K562 (cell line): ENCODE measurements at places on chromosomes 16 and 17. TPM values are rescaled to one million over a fixed set of nuclear protein-coding genes. Genes with fewer than 3 reads are reported as not detected.
A peak's percentile ranks its signal among the peaks of the same experiment; 100 is the strongest.

Gene CCL18
- not detected in 2 replicates for total RNA-seq

GRCh38 chr16:30659507-30660423 is 1.5 kb downstream of the FBRS start:
- DNase-seq: no peak

- DNase-seq: no peak
These were observed 3.9 kb downstream of the SKAP1 start for GRCh38 chr17:48426019-48426665.

GRCh38 chr17:78182504-78182903 is 4.3 kb downstream of the TK1 start:
- no peak for DNase-seq

- DNase-seq: no peak
These were observed 80.0 kb downstream of the CCDC182 start for GRCh38 chr17:57665128-57665527.

Gene CMTM2
- not detected in 2 replicates for total RNA-seq

- no peak for DNase-seq
These were observed 72.1 kb upstream of the FA2H start for GRCh38 chr16:74846714-74847113.

DNA sequence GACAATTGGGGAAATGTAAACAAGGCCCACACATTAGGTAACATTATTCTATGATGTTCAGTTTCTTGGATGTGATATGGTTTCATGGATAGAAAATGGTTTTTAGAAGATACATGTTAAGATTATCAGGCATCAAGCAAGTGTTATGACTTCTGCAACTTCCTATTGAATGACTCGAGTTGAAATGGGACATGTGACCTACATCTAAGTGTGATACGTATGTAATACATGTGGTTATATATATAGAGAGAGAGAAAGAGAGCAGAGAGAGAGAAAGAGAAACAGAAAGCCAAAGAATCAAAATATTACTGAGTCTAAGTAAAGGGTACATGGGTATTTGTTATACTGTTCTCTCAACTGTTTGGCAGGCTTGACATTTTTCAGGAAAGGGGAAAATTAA is 1.7 kb downstream of the TMEM170A start:
- no peak for DNase-seq

Gene CHD9NB
- total RNA-seq: 0.13 TPM in 1 of 2 replicates, not detected in the other

DNA sequence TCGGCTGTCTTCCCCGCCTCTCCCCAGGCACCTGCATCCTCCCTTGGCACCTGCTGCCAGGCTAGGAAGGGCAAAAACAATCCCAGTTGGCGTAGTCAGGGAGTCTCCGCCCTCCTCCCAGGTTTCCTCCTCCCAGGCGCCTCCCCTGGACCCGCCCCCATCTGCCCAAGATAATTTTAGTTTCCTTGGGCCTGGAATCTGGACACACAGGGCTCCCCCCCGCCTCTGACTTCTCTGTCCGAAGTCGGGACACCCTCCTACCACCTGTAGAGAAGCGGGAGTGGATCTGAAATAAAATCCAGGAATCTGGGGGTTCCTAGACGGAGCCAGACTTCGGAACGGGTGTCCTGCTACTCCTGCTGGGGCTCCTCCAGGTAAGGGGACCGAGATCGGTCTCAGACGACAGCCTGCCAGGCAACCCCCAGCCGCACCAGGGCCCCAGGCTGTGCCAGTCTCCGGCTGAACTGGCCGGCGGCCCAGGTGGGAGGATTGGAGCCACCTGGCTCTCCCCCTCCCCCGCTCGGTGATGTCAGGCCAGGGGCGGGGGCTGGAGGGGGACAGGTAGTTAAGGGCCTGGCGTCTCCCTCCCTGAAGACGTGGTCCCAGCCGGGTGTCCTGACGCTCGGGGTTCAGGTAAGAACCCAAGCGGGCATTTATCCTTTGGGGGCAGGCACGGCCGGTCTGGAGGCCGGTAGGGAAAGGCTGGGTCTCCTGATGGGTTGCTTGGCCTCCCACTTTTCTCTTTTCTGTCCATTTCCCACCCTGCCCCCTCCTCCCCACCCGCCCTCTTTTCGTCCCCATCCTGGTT is at the start of gene GRB7:
Gene GRB7, plus strand, starts transcription at position 179 of the 808 bp plus-strand sequence. CDS start 4,364 bp downstream, outside the sequence.
- peak; percentile 71 for DNase-seq

Gene KCNAB3
- 1.7 and 2.5 TPM in 2 replicates for total RNA-seq

DNA sequence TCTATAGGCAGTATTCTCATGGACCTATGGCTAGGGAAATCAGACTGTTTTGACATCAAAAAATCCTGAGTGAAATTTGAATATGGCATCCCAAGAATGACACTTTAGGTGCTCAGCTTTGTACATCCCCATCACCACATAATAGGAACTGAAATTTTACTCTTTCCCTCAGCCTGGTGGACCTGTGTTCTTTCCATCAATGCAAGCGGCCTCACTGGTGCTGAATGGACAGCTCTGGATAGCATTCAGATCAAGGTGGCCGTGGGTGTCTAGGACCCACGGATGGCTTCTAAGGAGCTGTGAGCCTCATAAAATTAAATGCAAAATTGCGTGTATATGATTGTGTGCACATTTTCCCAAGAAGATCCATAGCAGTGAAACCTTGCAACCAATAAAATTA is 152.6 kb downstream of the MAP2K6 start:
- DNase-seq: no peak

- DNase-seq: no peak
These were observed 725.7 kb upstream of the GOT2 start for GRCh38 chr16:59459806-59460205.

- no peak for DNase-seq
These were observed 6.2 kb upstream of the CRYBA1 start for GRCh38 chr17:29240477-29240876.

GRCh38 chr16:71853413-71853812 is 7.6 kb downstream of the ATXN1L start:
- DNase-seq: no peak

DNA sequence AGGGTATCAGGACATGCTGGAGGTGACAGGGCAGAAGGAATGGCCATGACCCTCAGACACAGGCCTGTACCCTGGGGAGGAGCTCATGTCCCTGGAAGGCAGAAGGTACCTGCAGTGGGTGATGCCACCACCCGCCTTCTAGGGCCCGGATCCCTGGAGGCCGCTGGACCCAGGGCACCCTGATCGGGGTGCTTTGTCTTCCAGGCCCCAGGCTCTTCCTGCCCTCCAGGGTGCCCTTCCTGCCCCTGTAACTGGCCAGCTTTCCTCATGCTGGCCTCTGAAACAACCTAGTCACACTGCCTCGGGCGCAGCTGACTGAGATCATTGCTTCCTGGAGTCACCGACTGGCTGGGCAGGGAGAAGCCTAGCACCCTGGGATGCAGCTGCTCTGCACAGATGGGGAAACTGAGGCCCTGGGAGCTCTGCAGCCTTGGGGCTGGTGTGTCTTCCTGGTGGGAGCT is 5.8 kb downstream of the ADCY7 start:
- DNase-seq: no peak

DNA sequence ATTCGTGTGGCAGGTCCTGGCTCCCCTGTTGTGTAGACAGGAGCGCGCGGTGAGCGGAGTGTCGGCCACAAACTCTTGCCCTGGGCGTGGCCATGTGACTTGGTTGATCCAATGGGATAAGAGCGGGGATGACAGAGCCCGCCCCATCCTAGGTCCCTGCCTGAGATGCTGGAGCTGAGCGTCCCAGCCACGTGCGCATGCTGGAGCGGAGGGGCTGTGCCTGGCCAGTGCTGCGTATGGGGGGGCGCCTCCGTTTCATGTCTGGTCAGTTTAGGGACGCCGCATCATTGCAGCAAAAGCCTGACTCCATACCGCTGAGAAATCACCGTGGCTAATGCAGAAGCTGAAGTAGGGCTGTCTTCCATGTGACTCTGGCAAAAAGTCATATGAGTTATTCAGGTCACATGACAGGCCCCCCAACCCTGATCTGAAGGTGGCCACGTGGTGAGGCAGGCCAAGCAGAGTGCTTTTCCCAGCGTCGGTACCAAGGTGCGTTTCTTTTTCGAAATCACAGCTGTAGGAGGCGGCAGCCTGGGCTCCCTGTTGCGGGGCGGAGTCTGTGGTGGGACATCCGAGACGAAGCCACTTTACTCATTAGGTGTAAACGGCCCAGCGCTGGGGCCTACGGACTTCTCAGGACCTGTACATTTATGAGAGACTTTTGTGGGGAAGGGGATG is 22.5 kb downstream of the HSBP1 start:
- DNase-seq: peak; percentile 79

- DNase-seq: peak; percentile 27
These were observed 8.3 kb upstream of the PYDC1 start for GRCh38 chr16:31225193-31225592.

Gene ZNF18
- total RNA-seq: 2.7 and 2.8 TPM in 2 replicates

- no peak for DNase-seq
These were observed 2.8 kb upstream of the TMEM238L start for GRCh38 chr17:10806545-10807262.

- no peak for DNase-seq
These were observed 13.2 kb upstream of the NUP93 start for GRCh38 chr16:56716761-56717160.

Gene KRTAP16-1
- not detected in 2 replicates for total RNA-seq

Gene BIRC5
- total RNA-seq: 101 and 104 TPM in 2 replicates

Gene KRT39
- not detected in 2 replicates for total RNA-seq

DNA sequence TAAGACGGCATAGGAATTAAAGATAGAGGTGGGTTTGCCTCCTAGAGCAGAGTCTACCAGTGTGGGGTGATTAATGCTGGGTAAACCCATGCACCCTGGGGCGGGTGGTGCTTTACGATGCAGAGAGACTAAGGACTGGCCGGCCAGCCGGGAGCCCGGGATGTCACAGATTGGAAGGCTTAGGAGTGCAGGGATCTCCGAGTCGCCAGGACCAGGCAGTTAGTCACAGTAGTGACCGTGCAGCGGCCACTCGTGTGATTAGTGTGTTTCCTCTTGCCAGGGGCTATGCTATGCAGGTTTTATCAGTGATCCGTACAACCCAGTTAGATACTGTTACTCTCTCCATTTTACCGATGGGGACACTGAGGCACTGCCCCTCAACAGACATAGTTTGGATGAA is 10.4 kb downstream of the CMIP start:
- DNase-seq: no peak

Gene HS3ST6
- total RNA-seq: not detected in 2 replicates

GRCh38 chr16:86381491-86381890 is 128.8 kb upstream of the FOXF1 start:
- no peak for DNase-seq

Gene SGF29
- total RNA-seq: 34.2 and 41.1 TPM in 2 replicates

DNA sequence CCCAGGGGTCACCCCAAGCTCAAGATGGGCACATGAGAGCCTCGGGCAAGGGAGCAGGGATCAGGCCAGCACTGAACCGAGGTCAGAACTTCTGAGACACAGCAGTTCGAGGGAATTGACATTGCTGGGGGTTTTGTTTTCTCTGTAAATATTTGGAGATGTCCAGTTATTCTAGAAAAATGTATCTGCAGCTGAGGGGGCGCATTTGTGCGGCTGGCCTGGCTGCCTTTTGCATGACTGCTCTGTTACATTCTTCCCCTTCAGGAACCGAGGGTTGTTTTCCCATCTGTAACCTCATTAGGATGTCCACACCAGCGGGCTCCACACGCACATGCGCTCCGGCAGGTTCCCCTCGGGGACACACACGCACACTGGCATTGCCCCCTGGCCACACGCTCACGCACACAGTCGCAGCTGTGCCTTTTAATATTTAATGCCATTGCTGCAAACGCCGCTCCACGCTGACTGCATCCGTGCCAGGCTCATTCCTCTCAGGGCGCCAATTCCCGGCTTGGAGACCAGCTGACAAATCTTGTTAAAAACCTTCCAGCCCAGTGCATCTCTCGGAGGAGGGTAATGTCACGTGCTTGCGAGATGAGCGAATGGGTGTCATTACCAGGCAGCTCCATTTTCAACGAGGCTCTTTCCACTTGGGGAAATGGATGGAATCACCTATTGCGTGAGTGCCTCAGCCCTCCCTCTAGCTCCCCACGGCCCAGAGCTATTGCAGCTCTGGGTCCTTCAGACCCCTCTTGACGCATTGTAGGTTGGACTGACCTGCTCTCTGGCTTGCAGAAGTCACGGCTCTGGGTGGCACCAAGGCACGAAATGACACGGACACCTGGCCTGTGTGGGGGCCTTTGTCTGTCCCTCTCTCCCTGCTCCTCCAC is 13.1 kb downstream of the CCR7 start:
- no peak for DNase-seq

- no peak for DNase-seq
These were observed 54.2 kb upstream of the MAP3K14 start for GRCh38 chr17:45370949-45371413.

- no peak for DNase-seq
These were observed at the start of gene CRHR1 for GRCh38 chr17:45784293-45784740. Gene CRHR1 (plus strand): TSS chr17:45784320. CDS start chr17:45784545, 225 bp downstream.

DNA sequence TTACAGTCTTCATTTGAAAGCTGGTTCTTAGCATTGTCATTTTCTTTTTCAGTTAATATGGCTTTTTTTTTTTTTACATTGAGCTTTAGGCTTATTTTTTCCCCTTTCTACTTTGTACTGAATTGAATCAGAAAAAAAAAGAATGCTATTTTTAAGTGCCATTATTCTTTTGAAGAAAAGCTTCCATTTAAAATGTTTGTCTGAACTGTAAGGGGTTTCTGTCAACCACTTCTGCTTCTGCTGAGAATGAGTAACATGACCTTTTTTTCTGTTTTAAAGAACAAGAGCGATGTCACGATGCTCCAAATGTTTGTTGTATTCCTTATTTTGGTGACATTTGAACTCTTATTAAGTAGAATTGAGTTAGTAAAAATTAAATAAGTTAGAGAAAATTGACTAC is 50.0 kb downstream of the MRTFB start:
- DNase-seq: no peak

DNA sequence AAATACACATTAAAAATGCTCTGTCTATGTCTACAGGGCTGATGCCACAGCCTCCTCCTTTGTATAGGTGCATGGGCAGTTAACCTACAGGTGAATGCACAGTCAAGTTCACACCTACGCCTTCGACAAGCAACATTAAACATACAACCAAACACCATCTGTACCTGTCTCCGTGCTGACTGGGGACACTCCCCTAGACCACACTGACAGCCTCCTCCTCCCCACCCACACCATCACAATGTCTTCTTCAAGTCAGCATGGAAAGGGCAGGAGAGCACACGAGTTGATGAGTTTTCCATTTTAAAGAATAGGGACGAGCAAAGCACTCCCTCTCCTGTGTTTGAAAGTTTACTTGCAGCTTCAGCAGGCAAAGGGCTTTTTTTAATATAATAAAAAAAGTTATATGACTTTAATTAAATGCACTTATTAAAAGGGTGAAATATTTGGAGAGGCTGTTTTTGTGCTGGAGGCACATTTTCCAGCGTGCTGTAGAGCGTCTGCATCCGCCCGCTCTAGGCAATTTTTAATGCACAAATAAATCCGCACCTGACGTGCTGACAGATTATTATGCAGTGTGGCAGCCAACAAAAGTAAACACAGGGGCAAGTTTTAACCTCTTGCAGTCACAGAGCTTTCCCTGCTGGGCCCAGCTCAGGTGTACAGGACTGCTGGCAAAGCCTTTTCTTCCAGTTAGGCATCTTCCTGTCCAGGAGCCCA is 367.9 kb downstream of the SOX9 start:
- no peak for DNase-seq

- DNase-seq: no peak
These were observed 35.2 kb downstream of the ADCY9 start for GRCh38 chr16:4081047-4081446.

Gene MLLT6
- 61.3 and 71.7 TPM in 2 replicates for total RNA-seq

Gene CCDC154
- 0.22 and 0.42 TPM in 2 replicates for total RNA-seq

Gene AATF
- 106 and 130 TPM in 2 replicates for total RNA-seq

Gene AOC2
- 0.91 and 1.1 TPM in 2 replicates for total RNA-seq

GRCh38 chr17:61178284-61178683 is 221.4 kb upstream of the TBX2 start:
- no peak for DNase-seq
